ENCODE measurements at places on chromosomes 2 and 18. TPM values are rescaled to one million over a fixed set of nuclear protein-coding genes. Genes with fewer than 3 reads are reported as not detected.

DOK6 gene
- 13.7 TPM for total RNA-seq

DNA sequence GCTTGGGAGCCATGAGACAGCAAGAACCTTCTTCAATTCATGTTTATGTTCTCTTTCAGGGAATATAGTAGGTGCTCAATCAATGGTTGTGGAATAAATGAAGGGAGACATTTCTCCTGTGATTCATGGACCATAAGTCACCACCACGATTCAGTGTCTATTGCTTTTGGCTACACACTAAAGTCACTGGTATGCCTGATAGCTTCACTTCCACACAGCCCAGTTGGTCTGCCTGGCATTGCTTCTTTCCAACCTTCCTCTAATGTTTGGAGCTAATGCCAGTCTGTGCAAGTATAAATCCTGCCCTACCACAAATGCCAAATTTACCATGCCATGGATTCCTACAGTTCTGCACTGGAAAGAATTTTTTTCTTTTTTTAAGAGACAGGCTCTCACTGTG is 1.3 kb upstream of the CXCR1 start:
- no peak for DNase-seq

DNA sequence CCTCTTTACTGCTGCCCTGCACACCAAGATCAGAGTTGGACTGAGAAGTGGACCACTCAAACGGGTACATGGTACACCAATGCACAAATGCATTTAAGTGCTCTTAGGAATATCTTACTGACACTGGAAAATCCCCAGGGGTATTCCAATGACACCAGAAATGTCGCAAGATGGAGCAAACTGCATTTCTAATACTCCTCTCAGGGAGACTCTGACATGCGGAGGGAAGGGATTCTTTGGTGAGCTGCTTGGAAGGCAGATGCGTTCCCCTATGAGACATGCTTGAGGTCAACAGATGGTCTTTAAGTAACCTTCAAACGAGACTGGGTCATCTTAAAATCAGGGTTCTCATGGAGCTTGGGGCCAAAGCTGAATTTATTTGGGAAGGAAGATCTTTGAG is 521.8 kb upstream of the TCF4 start:
- no peak for DNase-seq

DNA sequence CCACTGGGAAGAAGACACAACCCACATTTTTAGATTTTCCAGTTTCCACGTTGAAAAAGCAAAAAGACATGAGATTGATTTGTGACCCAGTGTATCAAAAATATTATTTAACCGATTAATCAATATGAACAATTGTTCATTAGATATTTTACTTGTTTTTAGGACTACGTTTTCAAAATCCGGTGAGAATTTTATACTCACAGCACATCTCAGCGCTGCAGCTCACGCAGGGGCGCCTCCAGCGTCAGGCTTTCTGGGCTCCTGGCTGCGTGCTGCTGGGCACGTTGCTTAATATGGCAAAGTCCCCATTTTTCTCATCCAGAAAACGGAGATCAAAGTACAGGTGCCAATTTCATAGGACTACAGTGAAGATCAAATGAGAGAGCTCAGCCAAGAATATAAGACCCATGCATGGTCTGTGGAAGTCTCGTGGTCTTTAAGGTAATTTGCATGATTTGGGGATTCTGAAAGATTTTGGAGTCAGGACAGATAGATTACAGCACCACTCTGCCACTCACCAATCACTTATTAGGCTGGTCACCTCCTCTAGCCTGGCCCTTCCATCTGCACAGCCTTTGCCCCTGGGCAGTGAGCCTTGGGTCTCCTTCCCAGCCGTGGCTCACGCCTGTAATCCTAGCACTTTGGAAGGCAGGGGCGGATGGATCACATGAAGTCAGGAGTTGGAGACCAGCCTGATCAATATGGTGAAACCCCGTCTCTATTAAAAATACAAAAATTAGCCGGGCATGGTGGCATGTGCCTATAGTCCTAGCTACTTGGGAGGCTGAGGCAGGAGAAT is 36.2 kb downstream of the PTPN18 start:
- DNase-seq: no peak

CDH7 gene
- total RNA-seq: 6.5 TPM

- no peak for DNase-seq
Observed at GRCh38 chr2:105721991-105722511, 22.7 kb upstream of the NCK2 start.

DNA sequence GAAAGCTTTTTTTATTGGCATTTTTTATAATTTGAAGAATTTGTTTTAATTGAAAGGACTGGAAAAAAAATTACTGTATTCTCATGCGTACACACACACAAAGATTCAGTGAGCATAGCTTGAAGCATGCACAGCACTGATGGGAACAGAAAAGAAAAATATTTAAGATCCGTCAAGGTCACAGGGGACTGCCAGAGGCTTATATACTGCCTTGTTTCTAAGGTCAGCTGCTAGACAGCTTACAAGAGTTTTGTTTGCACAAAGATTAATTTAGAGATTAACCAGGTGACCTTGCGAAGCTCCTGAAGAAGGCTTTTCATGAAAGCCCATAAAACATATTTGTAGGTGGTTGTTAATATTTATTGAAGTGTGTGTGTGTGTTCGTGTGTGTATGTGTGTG is 396.3 kb downstream of the TRIB2 start:
- DNase-seq: no peak

DNA sequence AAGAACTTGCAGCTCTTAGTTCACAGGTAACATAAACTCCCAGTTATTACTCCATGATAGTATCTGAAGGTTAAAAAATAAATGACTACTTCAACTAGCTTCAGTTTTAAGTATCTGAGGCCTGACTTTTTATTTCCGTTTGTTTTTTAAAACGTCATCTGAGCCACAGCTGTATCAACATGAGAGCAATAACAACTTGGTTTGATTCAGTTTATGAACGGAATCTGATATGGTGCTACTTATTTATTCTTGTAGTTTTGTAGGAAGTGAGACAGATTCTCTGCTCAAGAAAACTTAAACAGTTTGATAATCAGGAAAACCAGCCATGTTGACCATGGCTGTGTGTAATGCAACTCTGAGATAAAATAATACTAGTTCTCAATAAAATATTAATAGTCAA is 34.9 kb downstream of the NAB1 start:
- DNase-seq: no peak

DNA sequence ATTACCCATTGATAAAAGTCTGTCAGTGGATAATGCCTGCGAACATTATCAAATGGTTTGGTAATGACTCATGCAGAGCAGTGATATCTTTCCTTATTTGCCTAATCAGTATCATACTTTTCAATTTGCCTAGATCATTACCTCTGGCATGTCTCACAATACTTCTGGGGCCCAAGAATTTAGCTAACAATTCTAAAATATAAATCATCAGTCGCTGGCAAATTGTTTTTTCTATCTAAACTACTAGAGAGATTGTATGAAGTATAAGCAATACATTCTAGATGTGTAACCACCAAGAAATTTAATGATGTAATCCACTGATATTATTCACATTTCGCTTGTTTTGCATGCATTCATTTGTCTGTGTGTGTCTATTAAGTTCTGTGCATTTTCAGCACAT is 191.2 kb upstream of the CDH19 start:
- DNase-seq: no peak

PSMG2 gene
- total RNA-seq: 60.9 TPM

DNA sequence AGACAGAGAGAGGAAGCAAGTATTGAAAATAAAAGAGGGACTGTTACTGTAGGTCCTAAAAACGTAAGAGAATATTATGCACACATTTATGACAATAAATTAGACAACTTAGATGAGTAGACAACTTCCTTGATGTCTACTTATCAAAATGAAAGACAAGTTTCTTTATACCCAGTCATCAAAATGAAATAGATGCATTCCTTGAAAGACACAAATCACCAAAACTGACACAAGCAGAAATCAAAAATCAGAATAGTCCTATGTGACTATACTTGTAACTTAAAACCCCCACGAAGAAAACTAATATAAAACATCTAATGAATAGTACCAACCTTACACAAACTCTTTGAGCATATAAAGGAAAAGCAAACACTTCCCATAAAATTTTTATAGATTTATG is 14.5 kb downstream of the RTN4 start:
- no peak for DNase-seq

DNA sequence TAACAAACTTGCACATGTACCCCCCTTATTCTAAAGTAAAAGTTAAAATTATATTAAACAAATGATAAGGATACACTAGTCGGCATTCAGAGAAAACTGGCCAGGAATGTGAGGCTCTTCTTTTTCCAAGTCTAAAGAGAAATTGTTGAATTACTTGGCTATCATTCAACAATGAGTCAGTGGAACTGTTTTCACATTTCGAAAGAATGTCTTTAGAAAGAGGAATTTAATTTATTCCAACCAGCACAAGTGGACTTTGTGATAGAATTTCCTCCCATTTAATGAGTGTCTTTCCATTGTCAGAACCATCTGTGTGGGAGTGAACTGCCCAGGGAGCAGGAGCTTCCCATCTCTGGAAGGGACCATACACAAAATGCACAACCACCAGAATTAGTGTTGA is 792.2 kb downstream of the EPHA4 start:
- DNase-seq: peak; percentile 33

DNA sequence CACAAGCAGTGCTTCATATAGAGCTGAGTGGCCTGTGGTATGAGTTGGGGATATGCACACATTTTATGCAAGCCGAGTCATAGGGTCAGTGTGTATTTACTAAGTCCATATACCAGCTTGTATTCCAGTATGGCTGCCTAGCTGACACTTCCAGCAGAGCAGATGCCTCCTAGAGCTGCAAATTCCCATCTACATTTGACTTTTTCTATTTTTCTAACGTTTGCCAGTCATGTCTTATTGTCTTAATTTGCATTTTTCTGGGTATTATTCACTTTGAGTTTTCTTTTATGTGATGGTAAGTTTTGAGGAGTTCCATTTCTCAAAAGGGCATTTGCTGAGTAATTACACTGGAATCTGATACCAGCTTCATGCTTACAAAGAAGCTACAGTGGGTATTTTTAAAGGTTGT is 334.5 kb upstream of the CDH2 start:
- DNase-seq: no peak

- no peak for DNase-seq
Observed at GRCh38 chr2:86238354-86238753, 39.1 kb downstream of the MRPL35 start.

- DNase-seq: no peak
Observed at GRCh38 chr2:71210292-71210691, 16.6 kb downstream of the PAIP2B start.

DNA sequence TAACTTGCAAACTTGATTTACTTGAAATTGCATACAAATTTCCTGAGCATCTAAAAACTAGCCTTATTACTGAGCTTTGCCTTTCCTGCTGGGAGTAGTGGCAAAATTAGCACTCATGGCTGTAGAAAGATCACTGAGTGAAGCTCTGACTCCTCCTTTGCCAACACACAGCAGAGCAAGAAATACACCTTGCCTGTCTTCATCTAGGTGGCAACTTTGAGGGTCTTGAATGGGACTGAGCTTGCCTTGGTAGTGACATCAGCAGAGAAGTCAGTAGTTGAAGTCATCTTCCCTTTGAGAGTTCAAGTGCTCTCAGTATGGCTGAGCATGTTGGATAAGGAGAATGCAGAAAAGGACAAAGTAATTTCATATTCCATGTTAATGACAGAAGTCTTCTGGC is 5.9 kb downstream of the RRM2 start:
- DNase-seq: no peak

- no peak for DNase-seq
Observed at GRCh38 chr2:229674830-229675530, 39.4 kb downstream of the DNER start.

REG3G gene
- 1.7 TPM for total RNA-seq

DNA sequence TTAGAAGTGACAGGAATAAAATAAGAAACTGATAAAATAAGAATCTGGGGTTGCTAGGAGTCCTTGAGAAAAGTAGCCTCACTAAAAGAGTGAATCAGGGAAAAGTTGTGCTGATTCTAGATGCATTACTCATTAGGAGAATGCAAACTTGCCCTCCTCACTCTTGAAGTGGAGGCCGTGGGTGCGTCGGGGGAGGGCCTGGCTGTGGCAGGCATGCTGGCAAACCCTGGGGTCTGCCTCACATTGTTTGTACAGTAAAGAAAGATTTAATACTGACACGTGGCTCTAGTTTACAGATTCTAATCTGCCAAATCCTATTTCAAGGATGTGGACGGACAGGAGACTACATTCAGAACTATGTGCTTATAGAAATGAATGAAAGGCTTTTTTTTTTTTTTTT is 41.9 kb downstream of the TANC1 start:
- peak; percentile 35 for DNase-seq

GRCh38 chr2:110211938-110212858 is at the start of gene MTLN:
Gene MTLN, minus strand, starts transcription at chr2:110212547. Its CDS starts 22 bp downstream, at chr2:110212525.
- DNase-seq: peak; percentile 82

DSG4 gene
- total RNA-seq: 0.24 TPM

- no peak for DNase-seq
Observed at GRCh38 chr2:119536211-119536610, 8.0 kb upstream of the CFAP221 start.

GRCh38 chr2:24613154-24613814 is 122.2 kb downstream of the NCOA1 start:
- DNase-seq: no peak

DNA sequence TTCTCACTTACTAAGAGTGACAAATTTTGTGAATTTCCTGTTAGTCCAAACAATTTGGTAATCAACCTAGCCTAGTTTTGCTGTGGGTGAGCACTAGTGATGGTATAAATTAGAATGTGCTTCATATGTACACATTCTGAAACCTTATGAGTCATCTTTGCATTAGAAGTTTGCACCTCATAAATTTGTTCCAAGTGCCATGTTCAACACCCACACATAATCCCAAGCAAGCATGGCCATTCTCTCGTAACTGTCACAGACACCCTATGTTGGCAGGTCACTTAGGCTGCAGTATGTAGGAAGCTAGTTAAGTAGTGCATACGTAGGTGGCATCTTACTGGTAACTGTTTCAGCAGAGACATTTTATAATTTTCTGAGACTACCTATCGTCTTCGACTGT is 46.9 kb downstream of the NAB1 start:
- no peak for DNase-seq

SH2D6 gene
- total RNA-seq: 4.6 TPM

DNA sequence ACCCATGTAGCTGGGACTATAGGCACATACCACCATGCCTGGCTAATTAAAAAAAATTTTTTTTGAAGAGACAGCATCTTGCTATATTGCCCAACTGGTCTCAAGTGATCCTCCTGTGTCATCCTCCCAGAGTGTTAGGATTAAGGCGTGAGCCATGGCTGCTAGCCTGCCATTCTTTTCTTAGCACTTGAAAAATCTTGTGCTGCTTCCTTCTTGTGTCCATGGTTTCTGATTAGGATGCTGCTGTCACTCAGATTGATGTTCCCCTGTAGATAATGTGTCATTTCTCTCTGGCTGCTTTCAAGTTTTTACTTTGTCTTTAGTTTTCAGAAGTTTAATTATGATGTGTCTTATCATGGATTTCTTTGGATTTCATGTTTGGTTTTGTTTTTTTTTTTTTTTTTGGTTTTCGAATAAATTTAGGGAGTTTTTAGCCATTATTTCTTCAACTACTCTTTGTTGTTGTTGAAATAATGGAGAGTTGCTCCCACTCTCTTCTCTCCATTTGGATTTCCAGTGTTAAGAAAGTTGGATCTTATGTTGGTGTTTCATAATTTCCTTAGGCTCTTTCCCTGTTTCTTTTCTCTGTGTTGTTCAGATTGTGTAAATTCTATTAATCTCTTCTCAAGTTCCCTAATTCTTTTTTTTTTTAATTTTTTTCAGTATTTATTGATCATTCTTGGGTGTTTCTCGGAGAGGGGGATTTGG is 2.5 kb downstream of the ATP9B start:
- no peak for DNase-seq

GRCh38 chr2:51807229-51807628 is 775.3 kb upstream of the NRXN1 start:
- no peak for DNase-seq

All from umbilical cord (tissue), 2 donors.